ENCODE measurements at places on chromosomes 1 and 21. TPM values are rescaled to one million over a fixed set of nuclear protein-coding genes. Genes with fewer than 3 reads are reported as not detected.

IL19 gene
- not detected for total RNA-seq

SIK1 gene
- total RNA-seq, result 9.1 TPM

SH2D1B gene
- 0.12 TPM for total RNA-seq

NLRP3 gene
- not detected for total RNA-seq

ILDR2 gene
- total RNA-seq, result not detected

TCEA3 gene
- 0.38 TPM for total RNA-seq

PLA2G4A gene
- 9.0 TPM for total RNA-seq
